A549 (cell line): ENCODE measurements at places on chromosomes 3 and 15.
A peak's percentile ranks its signal among the peaks of the same experiment; 100 is the strongest.

DNA sequence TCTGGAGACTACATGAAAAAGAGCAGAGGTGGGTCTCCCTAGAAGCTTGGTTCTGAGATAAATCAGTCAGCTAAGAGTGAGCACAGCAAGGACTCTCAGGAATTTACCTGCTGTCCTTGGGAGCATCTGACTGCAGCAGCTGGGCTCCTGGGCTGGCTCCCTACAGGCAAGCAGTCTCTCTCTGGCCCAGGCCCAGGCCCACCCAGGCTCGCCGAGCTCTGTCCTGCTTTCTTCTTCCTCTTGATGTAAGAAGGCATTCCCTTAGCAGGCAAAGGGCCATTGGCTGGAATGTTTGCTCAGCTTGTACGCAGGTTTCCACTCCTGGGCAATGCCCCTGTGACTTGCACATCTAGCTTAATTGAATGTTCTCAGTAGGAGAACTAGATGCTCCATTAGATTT lies 4.3 kb upstream of the RBP2 start:
- no peak for DNase-seq

DNA sequence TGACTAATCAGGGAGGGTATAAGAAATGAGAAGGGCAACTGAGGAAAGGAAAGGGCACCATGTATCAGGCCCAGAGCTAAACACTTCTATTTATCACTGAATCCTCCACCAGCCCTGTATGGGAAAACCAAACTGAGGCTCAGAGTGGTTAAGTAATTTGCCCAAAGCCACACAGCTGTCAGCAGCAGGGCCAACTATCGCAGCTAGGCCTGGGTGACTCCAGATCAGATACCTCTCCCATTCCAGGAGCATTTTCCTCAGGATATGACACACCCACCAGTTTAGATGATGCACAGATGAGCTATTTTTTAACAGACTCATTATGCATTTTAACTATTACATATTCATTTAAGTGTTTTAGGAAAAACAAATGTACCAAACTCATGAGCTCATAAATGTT lies 14.5 kb downstream of the NUP210 start:
- no peak for DNase-seq

DNA sequence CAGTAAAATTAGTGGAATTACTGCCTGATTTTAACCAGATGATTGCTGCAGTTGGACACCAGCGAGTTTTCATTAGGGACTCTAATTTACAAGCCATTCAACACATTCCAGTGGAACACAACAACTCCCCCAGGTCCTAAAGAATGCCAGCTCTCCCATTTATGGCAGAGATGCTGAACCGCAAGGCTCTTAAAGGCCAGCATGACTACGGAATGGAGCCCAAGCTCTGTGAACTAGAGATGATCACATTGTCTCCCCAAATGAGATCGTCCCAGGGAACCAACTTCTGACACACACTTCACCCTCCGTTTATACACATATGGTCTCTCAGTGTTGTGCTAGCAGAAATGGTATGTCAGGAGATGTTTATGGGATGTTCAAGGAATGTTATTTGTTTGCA lies 446.2 kb upstream of the NR2F2 start:
- DNase-seq, result no peak

DNA sequence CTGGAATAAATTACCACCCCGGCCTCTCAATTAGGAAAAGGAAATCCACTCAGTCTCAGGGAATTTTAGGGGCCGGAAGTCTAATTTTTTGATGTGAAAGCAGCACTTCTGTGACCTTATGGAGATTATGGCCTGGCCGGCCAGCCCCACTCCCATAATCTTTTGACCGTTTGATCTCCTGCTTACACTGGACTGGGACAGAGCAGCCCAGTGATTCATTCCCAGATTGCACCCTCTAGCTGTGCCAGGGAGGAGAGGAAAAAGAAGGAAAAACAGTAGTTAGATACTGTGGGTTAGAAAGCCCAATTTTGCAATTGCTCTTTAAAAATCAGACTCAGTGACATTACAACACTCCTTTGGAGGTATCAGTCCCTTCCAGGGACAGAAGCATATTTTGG lies 32.4 kb downstream of the GJD2 start:
- no peak for DNase-seq

GRCh38 chr15:90264671-90265070 lies 801 bp upstream of the NGRN start:
- peak; percentile 18 for DNase-seq
